Hematopoietic multipotent progenitor cell treated with erythropoietin and hydrocortisone succinate and interleukin-3 and kit ligand, for 8 days (in vitro differentiated cells): ENCODE measurements at places on chromosomes 5 and 9.

DNA sequence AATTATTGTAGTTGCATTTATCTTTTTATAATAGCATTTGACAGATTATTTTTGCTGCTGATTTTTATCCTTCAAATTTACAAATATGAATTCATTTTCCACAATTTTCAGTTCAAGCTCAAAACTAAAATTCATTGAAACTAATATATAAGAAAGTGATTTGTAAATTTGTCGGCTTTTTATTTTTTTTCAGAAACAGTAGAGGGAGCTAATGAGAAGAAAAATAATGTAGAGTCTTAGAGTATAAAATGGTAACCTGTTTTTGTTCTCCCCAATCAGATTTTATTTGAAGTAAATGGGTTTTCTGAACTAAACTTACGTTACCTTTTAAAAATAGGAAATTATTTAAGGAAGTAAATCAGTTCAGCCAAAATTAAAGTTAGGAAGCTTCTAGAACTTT, 19.2 kb downstream of the PRRC1 start:
- peak; percentile 20 for DNase-seq

- DNase-seq: no peak
Observed at GRCh38 chr9:25709941-25710340, 31.7 kb upstream of the TUSC1 start.

GRCh38 chr9:89838621-89839020, 233.8 kb downstream of the GADD45G start:
- DNase-seq: no peak

GRCh38 chr9:108001237-108001636, 511.7 kb upstream of the KLF4 start:
- no peak for DNase-seq

DNA sequence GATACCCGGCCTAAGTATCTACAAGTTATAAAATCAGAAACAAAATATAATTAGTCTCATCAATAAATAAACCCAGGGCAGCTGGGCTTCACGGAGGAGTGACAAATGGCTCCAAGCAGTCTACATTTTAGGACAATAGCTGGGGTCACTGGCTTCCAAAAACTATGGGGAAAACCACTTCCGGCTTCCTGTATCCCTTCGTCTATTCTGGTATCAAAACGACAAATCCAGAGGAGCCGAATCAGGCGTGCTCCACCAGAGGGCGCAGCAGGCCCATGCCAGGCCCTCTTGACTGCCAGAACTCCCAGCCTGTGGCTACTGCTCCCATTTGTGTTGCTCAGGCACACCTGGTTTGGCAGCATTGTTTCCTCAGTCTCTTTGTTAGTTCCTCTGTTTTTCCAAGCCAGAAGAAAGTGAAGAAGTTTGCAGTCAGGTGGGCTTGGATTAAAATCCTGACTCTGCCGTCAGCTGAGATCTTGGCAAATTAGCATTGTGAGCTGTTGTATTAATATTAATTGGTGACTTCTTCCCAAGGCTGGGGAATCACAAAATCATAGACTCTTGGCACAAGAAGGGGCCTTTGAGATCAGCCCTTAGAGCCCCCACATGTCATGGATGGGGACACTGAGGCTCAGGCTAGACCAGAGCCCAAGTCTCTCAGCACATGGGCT, 11.6 kb upstream of the RAB14 start:
- DNase-seq: peak; percentile 92

GRCh38 chr5:65903581-65903980, 22.8 kb upstream of the ERBIN start:
- DNase-seq: no peak

- DNase-seq: no peak
Observed at GRCh38 chr9:91920630-91921350, 29.2 kb downstream of the ROR2 start.

- no peak for DNase-seq
Observed at GRCh38 chr5:15256485-15256884, 243.5 kb upstream of the FBXL7 start.
